ENCODE measurements at places on chromosomes 3 and 15.

- DNase-seq, result no peak
Measured at GRCh38 chr3:41717641-41718040, 244.3 kb downstream of the ULK4 start.

- no peak for DNase-seq
Measured at GRCh38 chr3:5657106-5657505, 469.6 kb downstream of the EDEM1 start.

DNA sequence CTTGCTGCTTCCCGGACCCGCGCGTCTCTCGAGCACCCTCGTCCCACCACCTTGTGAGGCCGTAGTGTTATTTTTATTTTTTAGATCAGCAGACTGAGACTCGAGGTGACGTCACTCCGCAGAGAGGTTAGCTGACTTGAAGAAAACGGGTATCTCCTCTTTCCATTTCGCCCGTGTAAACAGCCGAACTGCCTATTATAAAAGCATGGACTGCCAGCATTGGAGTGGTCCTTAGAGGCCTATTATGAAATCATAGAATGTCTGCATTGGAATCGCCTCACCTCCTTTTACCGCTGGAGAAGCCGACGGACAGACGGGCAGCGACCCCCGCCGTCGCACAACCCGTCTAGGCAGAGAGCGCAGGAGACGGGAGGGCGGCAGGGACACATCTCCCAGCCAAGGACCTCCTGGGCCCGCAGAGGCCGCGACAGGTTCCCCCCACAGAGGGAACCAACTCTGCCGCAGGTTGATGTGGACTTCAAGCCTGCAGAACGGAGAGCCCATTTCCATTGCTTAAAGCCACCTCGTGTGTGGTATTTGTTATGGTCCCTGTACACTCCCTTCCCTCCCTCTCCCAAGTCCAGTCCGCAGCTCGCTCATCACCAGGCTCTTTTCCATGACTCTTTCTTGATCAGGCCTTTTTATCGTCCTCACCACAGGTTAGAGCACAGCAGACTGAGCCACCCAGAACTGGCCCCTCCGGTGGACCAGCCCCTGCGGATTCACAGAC is 540 bp upstream of the PPP1R2 start:
- DNase-seq, result no peak

- DNase-seq, result no peak
Measured at GRCh38 chr3:126104742-126105605, 21.1 kb upstream of the SLC41A3 start.

GRCh38 chr15:61226361-61227256 is 2.5 kb downstream of the RORA start:
- no peak for DNase-seq
